ENCODE measurements at places on chromosomes 5 and 9.

DNA sequence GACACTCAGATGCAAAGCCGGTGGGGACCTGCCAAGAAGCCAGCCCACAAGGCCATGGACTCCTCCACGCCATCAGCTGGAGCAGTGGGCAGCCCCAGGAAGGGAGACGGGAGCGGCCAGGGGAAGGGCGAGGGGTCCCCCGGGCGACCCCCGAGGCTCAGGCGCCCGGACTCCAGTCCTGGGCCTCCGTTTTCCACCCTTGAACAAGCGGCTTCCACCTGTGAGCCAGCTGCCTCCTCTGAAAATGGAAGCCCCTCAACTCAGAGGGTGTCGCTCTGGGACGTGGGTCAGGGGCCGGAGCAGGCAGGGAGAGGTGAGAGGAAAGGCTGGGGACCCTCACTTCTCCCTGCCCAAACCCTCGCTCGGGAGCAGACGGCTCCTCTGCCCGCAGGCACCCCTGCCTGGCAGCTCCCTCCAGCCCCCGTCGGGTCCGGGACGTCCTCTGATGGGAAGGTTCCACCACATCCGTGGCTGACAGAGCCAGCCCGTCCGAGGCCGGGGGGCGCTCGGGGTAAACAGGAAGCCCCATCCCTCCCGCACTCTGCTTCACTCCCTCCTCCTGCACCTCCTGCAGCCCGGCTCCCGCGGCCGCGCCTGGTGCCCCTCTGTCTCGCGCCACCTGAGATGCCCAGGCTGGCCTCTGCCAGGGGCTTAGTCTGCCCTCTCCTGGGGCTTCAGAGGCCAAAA lies 3.7 kb upstream of the EGFL7 start:
- no peak for DNase-seq

DNA sequence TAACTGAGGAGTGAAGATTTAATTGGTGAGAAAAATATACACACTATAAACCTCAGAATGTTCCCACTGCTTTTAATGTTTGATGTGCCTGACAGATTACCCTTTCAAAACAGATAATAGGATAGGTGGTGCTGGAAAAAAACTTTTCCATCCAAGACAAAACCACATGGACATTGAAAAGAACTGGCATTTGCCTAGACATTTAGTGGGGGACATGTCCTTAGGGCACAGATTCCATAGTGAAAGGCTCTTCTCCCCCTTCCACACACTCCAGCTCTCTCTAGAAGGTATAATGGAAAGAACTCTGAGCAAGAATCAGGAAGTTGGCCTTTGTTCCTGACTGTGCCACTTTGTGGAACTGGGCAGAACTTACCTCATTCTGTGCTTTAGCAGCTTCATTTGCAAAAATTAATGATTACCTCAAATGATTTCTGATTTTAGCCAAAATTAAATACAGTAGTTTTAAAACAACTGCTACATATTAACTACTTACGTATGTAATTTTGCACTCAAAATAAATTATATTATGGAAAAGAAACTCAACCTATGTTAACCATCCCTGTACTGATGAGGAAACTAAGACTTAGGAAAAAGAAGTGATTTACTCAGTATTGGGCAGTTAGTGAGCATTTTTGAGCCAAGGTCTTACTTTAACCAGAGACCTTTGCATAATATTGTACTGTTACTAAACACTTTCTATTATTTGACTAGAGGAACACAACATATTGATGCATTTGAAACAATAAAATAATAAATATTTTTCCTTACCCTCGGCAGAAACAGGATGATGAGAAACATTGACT lies 43.3 kb downstream of the TMC1 start:
- no peak for DNase-seq

DNA sequence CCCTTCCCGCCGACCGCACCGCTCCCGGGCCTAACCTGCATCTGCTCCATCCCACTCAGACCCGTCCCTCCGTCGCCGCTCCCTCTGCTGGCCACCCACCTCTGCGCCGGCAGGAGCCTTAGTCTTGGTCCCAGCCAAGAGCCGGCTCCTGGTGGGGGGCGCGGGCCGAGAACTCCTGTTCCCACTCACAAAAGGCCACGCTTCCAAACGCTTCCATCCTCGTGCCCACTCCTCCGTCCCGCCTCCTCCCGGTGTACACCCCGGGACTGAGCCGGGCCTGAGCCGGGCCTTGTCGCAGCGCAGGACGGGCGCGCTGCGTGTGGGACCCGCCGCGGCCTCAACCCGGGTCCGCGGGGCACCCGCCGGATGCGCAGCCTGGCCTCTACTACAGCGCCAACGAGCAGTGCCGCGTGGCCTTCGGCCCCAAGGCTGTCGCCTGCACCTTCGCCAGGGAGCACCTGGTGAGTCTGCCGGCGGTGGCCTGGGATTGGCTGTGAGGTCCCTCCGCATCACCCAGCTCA lies 7.5 kb downstream of the ADAMTS13 start:
- DNase-seq: no peak

- no peak for DNase-seq
These were observed 136.9 kb upstream of the FBN2 start for GRCh38 chr5:128674837-128675446.

DNA sequence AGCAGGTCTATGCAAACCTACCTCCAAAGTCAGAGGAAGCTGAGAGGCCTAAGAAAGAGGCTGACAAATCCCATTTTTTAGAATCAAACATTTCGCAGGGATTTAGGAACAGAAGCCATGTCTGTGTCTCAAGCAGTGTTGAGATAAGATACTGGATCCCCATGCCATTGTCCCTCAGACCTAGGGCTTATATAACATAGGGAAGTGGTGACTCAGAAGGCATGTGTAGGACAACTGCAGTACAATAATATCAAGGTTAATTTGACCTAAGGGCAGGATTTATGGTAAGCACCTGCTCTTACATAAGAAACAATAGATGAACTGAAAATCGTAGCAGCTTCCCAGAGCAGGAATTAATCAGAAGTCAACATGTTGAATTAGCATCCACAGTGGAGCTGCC lies 459.4 kb downstream of the ANXA1 start:
- peak; percentile 3 for DNase-seq
